ENCODE measurements at places on chromosomes 12 and 14.

DNA sequence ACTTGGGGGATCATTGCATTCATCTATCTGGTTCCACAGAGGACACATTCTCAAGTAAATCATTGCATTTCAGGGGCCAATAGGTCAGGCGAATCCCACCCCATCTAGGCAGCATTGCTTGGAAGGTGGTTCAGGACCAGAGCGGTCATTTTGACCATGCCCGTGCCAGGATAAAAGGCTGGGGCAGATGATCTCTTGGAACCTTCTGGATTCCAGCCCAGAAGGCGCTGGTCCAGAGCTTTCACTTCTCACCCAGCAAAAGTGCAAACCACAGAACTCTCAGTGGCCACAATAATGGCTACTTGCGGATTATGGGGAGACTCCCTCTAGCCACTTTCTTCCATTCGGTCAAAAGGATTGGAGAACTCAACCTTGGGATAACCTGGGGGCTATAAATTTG is 595 bp upstream of the KRT85 start:
- DNase-seq = no peak

DNA sequence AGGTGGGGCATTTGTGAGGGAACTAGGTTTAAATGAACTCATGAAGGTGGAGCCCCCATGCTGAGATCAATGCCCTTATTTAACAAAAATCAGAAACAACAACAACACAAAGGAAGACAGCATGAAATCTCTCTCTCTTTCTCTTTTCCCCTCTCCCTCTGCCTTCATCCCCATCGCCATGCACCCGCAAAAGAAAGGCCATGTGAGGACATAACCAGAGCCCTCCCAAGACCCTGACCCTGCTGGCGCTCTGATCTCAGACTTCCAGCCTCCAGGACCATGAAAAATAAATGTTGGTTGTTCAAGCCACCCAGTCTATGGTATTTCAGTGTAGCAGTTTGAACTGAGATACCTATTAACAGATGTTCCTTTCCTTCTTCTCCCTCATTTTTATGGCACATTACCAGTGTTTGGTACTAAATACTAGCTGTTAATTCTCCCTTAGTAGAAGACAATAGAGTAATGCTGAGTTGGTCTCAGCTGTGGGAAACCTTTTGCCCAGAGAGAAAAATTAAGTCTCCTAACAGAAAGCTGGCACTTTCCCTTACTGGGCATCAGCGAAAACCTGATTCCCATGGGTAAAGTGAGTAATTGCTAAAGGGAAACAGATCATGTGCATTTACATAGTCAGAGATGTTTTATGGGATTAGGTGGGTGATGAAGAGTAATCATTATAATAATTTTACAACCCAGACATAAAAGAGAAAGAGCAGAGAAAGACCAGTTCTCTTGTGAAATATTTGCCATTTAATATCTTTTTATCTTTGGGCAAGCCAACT is 264.0 kb upstream of the PLEKHG7 start:
- DNase-seq = no peak

GRCh38 chr14:36988568-36988967 is 183.8 kb downstream of the SLC25A21 start:
- DNase-seq = no peak

DNA sequence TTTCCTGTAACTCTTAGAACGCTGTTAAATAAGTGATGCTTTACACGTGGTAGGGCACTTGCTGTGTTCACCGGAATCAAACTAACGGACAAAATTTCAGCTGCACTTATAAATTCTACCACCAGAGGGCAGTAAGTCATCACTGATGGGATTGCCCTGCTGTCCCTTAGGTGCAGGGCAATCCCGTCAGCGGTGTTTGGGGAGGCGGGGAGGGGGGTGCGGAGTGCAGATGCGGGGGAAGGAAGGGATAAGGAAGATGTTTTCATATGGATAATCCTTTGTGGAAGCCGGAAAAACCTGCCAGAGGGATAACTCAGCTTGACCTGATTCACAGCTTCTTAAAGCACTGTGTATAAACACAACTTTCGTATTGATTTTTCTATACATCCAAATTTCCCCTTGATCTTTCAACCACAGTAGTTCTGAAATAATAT is 21.7 kb upstream of the SLC10A1 start:
- no peak for DNase-seq

DNA sequence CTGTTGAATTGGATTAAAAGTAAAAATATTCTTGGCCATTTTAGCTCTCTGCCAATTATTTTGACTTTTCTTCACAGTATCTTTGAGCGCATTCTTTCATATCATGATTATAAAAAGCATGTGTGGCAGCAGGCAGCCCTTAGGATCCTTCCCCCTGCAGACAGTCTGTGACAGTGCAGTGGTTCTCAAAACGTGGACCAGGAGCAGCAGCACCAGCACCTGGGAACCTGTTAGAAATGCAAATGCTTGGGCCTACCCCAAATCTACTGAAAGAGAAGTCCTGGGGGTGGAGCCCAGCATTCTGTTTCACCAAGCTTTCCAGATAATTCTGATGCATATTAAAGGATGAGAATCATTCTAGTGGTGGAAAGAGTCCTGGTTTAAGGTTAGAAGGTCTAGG is 155.6 kb downstream of the MON2 start:
- no peak for DNase-seq

- no peak for DNase-seq
Measured at GRCh38 chr12:68608191-68608590, 2.5 kb upstream of the RAP1B start.

GRCh38 chr12:69822201-69822860 is 2.7 kb upstream of the MYRFL start:
- no peak for DNase-seq

DNA sequence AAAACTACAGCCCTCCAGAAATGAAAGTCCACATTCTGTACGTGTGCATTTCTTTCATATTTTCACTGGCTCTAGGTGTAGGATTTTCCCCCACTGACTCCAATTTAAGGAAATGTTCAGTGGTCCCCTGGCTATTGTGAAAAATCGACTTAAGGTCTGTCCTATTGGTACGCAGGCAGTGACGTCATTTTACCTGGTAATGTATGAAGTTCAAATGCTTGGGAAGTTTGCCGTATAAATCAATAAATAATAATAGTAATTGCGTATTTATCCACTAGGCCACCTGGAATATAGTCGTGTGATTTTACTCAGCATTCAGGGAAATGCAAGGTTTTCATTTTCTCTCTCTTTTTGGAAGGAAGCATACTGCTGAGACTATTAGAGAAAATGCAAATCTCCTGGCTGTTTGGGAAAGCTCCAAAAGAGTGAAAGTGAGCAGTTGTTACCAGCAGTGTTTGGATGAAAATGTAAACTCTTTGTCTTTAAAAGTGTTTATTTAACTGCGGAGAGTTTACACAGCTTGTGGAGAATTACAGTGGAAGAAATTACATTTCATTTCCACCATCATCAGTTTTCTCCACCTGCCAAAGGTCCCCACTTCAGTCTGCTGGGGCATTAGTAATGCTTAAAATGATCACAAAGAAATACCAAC is 107.0 kb downstream of the EXOC5 start:
- no peak for DNase-seq

DNA sequence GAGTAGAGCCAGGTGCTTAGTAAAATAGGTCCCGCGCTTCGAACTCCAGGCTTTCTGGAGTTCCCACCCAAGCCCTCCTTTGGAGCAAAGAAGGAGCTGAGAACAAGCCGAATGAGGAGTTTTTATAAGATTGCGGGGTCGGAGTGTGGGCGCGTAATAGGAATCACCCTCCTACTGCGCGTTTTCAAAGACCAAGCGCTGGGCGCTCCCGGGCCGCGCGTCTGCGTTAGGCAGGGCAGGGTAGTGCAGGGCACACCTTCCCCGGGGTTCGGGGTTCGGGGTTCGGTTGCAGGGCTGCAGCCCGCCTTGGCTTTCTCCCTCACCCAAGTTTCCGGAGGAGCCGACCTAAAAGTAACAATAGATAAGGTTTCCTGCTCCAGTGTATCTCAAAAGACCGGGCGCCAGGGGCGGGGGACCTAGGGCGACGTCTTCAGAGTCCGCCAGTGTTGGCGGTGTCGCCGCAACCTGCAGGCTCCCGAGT is 3.6 kb downstream of the SSTR1 start:
- no peak for DNase-seq

DNA sequence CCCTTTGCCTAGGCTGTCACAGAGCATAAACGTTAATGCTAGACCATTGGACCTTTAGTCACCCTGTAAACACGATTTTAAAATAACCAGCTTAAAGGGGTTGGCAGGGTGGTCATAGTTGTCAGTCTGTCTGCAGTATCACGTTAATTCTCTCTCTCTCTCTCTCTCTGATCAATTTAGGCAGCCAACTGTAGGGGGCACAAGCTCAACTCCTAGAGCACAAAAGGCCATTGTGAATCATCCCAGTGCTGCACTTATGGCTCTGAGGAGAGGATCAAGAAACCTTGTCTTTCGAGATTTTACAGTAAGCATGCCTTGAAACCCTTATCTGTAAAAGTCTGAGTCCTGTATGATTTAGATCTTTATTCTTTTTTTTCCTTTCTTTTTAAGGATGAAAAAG is 97.1 kb downstream of the SCAF11 start:
- DNase-seq = no peak

GRCh38 chr12:54662026-54662425 is 13.9 kb upstream of the DCD start:
- no peak for DNase-seq

GRCh38 chr12:104310751-104311633 is 7.5 kb downstream of the EID3 start:
- DNase-seq = no peak

GRCh38 chr12:56633468-56634241 is 3.5 kb upstream of the BAZ2A start:
- no peak for DNase-seq

- no peak for DNase-seq
Measured at GRCh38 chr12:29026419-29026818, 122.7 kb upstream of the FAR2 start.

- DNase-seq = no peak
Measured at GRCh38 chr14:90742729-90743128, 73.5 kb downstream of the TTC7B start.

DNA sequence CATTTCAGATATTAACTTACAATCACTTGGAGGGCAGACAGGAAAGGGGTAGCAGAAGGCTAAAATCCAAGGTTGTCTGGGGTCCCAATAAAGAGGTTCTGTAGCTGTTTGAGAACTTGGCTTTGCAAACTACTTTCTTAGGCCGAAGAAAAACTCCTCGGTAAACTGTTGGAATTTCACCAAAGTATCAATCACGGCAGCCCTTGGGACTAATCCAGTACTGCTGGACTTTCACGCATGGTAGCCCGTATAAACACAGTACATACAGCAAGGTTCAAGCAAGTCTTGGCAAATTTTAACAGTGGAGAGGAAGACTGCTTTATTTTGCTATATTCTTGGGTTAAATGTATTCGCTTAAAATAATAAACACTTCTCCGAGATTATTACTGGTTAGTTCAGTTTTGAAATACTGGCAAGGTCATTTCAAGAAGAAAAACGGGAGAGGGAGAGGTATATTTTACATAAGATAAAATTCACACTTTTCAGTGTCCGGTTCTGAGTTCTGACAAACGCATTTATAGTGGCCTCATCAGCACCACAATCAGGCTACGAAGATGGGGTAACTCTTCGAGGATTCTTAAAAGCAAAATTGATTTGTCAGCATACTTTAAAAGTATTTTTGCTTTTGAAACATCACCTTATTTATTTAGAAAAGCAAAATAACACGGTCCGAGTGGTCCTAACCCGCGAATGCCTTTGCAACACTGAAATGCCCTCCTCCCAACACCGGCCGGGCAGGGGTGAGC is 1.3 kb downstream of the SETD3 start:
- DNase-seq = no peak

All from thoracic aorta (tissue), 2 donors.